ENCODE measurements at places on chromosomes 12 and 14.

- no peak for DNase-seq
Measured at GRCh38 chr12:113591480-113591974, 119.9 kb upstream of the LHX5 start.

DNA sequence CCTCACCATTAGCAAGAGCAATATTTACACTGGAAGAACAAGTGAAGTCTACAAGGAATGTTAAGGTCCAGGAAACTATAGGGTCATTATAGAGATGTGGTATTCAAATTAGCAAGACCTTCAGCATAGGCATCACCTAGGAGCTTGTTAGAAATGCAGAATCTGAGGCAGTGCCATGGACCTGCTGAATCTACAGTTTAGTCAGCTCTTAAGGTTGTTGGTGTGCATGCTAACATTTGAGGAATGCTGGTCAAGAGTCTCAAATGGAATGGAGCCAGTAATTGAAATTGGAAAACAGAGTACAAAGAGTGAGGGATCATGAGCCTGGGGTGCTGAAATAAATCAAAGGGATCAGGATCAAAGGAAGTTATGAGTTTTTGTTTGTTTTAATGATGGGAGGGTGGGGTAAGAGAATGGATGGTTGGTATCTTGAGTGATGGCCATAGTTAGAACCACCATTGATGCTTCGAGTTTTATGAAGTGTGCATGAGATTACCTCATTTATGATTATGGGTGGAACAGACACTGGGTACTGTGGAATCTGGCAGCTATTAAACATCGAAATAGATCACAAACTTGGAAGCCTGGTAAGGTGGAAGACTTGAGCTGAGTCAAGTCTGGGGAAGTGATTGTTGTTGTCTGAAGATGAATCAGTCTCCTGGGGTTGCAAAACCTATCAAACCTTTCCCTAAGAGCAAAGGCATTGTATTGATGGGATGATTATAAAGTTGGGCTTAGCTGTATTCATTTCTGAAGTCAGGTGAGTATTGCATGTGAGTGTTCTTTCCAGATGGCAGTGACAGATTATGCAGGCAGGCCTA lies 323.3 kb upstream of the E2F7 start:
- no peak for DNase-seq

GRCh38 chr12:115191342-115191741 lies 507.4 kb upstream of the TBX3 start:
- no peak for DNase-seq

GRCh38 chr14:24252289-24253124 lies 10.1 kb upstream of the TINF2 start:
- DNase-seq: no peak

DNA sequence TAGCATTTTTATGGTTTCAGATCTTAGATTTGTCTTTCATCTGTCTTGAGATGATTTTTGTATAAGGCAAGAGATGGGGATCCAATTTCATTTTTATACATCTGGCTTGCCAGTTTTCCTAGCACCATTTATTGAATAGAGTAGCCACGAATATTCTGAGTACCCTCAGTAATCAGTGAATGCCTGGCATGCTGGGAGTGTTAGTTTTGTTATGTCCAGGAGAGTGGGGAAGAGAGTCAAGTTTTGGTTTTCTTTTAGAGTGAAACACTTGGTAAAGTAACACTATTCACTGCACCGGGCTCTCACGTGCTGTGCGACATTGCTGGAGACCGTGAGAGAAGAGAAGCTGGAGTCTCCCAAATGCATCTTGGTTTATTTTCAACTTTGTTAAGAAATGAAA lies 31.3 kb downstream of the DERA start:
- DNase-seq: no peak

- DNase-seq: no peak
Measured at GRCh38 chr14:22488522-22489243, 100.3 kb downstream of the DAD1 start.

DNA sequence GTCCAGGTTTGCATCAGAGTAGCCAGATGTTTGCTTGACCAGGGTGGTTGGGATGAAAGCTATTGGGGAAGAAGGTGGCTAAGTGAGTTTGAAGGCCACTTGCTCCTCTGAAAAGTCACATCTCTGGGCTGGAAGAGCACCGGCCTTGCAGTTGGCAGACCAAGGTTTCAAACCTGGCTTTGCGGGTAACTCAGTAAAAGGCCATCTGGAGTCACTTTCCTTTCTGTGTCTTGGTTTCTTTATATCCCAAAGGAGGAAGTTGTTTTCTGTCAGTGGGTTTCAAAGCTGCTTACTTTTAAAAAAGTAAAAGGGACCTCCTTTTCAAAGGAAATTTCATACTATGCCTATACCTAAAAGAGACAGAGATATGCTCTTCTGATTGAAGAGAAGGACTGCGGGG lies 26.2 kb upstream of the CMA1 start:
- no peak for DNase-seq

- DNase-seq: no peak
Measured at GRCh38 chr14:56494167-56494566, 85.4 kb upstream of the TMEM260 start.

GRCh38 chr14:91111443-91111842 lies 2.4 kb upstream of the DGLUCY start:
- DNase-seq: no peak

DNA sequence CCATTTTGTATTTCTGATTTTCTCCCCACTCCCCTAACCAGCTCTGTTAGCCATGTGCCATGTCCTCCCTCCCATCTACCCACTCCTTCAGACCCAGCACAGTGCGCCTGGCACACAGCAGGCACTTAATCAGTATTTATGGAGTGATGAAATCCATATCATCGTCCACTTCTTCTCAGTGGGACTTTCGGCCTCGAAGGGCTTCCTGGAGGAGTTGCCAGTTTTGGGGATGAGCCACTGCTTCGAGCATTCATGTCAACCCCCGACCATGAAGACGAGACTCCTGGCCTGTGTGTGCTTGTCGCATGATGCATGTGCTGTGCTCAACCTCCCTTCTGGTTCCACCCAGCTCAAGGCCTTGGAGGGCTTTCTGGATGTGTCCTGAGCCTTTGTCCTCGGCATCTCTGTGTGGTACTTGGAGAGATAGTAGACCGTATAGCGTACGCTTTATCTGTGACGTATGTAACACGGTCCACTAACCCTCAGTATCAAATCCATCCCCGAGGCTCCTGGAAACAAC lies 119.5 kb upstream of the RTL1 start:
- no peak for DNase-seq

DNA sequence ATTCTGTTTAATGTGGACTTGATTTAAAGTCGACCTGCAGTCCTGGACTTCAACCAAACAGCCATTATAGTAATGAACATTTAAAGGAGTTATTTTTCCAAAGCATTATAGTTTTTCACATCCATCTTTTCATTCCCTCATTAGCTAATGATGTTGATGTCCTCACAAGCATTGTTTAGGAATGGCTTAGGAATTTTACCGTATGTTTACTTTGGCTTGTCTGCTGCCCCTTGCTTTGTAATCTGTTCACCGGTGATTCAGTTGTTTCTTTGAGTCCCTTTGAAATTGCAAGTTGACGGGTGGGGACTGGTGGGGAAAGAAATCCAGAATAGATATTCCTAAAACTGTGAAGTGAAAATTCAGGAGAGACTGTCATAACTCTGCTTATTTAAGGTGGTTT lies 25.4 kb downstream of the PRKCH start:
- no peak for DNase-seq

DNA sequence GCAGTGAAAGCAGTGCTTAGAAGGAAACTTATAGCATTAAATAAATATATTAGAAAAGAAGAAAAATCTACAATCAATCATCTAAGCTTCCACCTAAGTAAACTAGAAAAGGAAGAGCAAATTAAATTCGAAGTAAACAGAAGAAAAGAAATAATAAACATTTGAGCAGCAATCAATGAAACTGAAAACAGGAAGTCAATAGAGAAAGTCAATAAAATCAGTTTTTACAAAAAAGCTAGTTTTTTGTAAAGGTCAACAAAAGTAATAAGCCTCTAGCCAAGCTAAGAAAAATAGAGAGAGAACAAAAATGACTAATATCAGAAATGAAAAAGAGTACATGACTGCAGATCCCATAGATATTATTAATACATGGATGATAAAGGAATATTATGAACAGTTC lies 34.2 kb upstream of the KTN1 start:
- DNase-seq: no peak

DNA sequence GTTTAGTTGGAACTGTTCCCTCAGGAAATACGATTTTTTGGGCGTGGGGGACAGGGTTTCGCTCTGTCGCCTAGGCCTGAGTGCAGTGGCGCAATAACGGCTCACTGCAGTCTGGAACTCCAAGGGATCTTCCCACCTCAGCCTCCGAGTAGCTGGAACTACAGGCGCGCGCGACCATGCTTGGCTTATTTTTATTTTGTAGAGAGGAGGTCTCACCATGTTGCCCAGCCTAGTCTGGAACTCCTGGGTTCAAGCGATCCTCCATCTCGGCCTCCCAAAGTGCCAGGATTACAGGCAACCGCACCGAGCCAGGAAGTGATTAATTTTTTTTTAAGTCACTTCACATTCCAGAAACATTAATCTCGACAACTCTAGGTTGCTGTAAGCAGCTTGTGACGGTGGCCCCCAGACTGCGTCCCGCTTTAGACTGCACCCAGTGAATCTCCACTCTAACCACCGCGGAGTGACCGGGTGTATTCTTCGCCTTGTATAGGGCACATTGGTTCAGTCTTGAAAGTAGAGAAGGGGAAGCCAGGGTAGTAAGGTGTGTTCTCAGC lies 830 bp upstream of the MIS18BP1 start:
- DNase-seq: peak; percentile 9

DNA sequence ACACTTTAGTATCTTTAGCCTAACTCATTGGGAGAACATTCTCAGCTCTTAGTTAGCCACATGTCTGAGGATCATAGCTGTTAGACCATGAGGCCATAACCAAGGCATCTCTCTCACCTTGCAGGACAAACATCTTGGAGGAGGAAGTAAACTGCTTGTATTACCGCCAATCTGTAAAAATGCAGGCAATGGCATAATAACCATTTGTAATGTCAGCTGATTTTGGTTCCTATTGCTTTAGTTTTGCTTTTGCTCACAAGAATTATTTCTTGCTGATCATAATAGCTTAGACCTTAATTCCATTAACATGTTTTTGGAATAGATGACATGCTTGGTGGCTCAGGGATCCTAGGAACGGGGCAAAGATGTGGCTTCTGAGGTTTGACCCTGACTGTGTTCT lies 16.4 kb upstream of the GSG1 start:
- DNase-seq: no peak

- DNase-seq: peak; percentile 3
Measured at GRCh38 chr12:87901457-87901856, 127.7 kb downstream of the C12orf50 start.

- no peak for DNase-seq
Measured at GRCh38 chr14:50830044-50830931, 674 bp downstream of the NIN start.

Measured in NCI-H226 (cell line).